GM19239 (cell line): ENCODE measurements at places on chromosomes 2 and 18.

GRCh38 chr2:71600555-71600954 is 147.2 kb downstream of the DYSF start:
- DNase-seq, result no peak

DNA sequence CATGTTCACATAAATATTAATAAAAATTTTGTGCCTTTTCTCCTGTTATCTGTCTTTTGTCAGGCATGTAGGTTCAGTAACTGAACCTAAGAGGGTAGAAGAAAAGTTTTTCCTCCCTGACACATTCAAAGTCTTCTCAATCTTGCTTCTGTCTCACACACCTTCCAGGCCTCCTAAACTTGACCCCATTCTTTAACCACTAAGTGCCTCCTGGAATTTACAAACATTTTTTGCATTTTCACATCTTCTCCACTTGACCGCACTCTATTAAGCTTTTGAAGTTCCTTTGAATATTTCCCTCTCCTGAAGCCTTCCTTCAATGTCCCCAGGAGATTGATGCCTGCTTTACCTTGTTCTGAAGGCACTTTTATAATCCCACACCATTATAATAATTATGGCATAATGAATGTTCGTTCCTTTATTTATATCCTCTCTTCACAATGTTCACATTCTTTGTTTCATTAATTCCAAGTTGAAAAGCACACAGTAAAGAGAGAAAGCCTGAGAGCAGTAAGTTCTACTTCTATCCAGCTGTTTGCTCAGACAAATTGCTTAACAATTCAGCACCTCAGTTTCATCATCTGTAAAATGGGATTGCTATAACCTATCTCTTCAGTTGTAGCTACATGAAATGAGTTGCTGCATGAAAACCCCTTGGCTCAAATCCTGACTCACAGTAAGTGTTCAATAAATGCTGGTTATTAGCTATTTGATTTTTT is 184.8 kb upstream of the KLHL29 start:
- DNase-seq, result no peak

- DNase-seq, result no peak
Observed at GRCh38 chr18:61001138-61001537, 332.1 kb upstream of the CDH20 start.

DNA sequence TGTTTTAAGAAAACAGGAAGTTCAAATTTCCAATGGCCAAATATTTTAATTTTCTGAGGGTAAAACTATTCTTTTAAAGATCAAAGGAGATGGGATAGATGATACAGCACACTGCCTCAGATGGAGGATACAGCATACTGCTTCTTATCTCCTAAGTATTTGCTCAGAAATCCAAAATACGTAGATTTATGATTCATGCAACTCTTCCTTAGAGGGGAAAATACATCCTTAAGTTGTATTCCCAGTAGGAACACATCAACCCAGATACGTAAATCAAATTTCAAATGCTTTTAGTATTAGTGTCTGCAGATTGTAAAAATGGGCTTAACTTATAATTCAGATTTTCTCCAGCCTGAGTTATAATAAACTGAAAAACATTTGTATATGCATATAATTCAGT is 235.2 kb downstream of the ZNF385B start:
- DNase-seq, result no peak

GRCh38 chr2:100676346-100676745 is 113.6 kb downstream of the PDCL3 start:
- DNase-seq, result no peak

DNA sequence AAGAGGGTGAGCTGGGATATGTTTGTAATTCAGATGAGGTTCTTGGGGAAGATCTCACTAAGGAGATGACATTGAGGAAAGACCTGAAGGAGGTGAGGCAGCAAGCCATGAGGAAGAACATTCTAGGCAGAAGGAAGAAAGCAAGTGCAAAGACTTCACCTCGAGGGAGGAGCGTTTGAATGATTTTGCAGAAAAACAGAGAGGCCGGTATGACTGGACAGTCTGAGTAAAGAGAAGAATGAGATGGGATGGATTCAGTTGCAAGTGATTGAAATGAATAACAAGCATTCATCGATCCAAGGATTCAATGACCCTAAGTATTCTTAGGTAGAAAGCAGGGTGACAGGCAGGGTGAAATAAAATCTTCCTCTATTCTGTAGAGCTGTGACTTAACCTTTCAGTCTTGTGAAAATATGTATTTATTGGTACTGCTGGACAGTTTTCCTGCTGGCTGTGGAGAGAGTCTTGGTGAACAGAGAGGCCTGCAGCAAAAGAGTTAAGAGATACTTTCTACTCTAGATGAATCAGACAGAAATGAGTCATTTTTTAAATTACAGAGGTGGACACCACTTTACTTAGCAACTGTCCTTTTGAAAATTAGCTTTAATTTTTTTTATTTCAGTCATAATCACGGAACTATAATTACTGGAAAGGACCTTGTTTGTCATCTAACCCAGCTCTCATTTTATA is 278.4 kb downstream of the LRRTM1 start:
- DNase-seq, result no peak

DNA sequence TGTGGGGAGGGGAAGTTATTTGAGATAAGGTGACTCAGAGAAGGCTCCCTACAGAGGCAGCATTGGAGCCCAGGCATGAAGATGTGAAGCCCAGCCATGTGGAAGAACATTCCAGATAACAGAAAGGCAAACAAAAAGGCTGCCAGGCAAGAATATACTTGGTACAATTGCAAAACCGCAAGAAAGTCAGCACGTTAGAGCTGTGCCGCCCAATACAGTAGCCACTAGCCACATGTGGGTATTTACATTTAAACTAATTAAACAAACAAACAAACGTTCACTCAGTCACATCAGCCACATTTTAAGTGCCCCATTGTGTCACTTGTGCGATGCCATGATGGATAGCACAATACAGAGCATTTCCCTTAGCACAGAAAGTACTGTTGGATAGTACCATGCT is 179.6 kb downstream of the SATB2 start:
- DNase-seq, result no peak

DNA sequence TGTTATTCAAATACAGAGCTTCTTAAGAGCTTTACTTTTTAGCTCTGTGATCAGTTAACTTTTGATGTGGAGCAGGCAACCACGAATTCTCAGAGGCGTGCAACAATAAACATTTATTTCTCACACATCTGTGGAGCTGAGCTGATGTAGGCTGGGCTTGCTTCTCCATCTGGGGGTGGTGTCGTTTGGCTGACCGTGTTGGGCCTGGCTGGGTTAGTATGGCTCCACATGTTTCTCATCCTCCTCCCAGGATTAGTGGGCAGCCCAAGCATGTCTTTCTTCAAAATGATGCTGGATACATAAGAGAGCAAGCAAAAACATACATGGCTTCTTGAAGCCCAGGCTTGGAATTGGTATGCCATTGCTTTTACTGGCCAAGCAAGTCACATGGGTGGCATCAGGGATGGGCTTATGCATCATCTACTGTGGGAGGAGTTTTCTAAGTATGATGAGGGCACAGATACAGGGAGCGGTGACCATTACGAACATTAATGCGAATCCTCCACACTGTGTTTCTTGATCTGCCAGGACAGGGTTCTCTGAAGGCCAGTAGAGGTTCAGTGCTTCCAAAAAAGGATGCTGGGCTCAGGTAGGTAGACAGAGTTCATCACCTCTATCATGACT is 157.0 kb upstream of the TNP1 start:
- no peak for DNase-seq

- no peak for DNase-seq
Observed at GRCh38 chr2:220783671-220784070, 788.4 kb downstream of the EPHA4 start.

GRCh38 chr2:150126143-150126740 is 361.2 kb downstream of the RND3 start:
- DNase-seq, result no peak

- no peak for DNase-seq
Observed at GRCh38 chr2:216960671-216961268, 100.9 kb upstream of the TNP1 start.

DNA sequence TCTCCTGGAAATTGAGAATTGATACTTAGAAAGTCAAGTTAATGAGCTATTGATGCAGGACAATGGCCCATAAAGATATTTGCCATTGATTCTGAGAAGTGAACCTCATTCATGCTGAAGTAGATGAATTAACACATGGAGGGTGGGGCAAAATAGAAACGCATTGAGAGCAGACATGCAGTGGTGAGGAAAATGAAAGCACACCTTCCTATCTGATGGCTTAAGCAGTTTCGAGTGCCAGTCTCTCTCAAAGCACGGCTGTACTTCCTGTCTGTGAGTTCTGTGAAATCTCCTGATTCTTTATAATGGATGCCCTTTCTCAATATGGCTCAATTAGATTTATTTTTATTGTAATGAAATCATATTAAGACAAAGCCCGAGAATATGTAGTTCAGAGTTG is 247.0 kb downstream of the TMX3 start:
- DNase-seq, result no peak

DNA sequence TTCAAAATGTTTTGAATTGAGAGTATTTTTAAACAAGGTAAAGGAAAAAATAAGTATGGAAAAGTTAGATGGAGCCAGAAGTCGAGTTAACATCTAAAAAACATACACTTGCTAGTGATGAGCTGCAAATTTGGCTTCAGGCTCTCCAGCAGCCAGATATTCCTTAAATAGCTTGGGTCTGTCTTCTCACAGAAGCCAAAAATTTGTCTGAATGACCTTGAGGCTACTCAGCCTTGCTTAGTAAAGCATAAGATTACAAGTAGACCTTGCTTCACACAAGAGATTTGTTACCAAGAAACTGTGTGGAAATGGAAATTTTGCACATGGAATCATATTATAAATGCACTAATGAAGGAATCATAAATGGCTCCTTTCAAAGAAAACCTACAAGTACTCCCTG is 40.8 kb upstream of the GRB14 start:
- no peak for DNase-seq

- DNase-seq, result no peak
Observed at GRCh38 chr2:149661844-149662243, 74.3 kb upstream of the MMADHC start.

GRCh38 chr2:110173523-110173922 is 31.3 kb downstream of the NPHP1 start:
- DNase-seq, result no peak

DNA sequence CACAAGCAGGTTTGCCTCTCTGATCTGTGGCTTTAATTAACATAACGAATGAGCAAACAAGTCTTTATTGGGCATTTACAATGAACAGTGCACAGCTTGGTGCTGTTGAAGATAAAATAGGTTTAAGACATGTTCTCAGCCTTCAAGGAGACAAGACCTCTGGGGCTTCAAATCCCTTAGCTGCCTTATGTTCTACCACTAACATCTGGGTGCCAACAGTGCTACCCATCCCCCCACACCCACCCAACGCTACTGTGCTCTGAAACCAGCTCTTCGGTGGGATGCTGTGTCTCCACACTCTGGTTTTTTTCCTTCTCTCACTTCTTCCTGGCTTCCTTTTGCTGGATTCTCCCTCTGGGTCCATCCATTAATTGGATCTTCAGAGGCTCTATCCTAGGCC is 14.1 kb upstream of the B3GNT2 start:
- DNase-seq, result no peak

- no peak for DNase-seq
Observed at GRCh38 chr2:109242210-109242653, 113.2 kb downstream of the SH3RF3 start.

DNA sequence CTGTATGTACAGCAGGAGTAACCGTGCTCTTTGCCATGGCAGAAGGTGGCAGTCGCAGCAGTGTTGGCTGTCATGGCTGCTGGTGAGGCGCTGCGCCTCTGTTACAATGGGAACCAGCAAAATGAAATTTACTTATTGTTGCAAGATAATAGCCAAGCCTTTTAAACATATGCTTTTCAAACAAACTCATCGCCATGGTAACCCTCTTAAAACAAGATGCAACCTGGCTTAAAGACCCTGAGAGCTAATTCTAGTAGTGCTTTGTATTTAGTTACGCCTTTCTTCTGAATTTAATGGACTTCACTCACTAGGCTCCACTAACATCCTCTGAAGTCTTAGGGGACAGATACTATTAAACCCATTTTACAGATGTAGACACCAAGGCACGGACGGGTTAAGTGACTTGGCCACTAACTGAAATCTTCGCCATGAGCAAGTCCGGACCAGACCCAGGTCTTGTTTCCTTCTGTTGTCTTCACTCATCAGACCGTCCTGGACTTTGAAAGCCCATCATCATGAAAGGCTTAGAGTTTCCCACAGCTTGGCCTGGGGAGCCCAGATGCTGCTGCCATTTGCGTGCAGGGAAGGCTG is 111.6 kb upstream of the ODC1 start:
- no peak for DNase-seq

DNA sequence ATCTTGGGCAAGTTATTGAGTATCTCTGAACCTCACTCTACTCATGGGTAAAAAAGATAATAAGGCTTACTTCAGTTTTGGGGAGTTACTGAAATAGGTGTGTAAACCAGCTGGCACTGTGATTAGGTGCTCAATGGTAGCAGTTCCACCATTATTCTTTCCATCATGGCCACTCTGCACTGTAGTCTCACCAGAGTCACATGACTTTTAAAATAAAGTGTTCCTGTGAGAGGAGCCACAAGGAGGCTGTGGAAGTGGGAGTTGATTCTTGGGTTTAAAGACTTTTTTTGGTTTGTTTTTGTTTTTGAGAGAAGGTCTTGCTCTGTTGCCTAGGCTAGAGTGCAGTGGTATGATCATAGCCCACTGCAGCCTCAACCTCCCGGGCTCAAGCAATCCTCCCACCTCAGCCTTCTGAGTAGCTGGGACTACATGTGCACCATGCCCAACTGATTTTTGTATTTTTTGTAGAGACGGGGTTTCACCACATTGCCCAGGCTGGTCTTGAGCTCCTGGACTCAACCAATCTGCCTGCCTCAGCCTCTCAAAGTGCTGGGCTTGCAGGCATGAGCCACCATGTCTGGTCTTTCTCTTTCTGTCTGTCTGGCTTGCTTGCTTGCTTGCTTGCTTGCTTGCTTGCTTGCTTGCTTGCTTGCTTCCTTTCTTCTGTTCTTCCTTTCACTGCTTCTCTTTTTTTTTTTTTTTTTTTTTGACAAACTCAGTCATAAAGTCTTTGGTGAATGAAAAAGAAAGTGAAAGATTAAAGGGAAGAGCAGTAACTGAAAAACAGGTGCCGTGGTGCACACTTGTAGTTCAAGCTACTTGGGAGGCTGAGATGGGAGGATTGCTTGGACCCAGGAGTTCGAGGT is 21.2 kb upstream of the ACVR1 start:
- DNase-seq, result no peak

DNA sequence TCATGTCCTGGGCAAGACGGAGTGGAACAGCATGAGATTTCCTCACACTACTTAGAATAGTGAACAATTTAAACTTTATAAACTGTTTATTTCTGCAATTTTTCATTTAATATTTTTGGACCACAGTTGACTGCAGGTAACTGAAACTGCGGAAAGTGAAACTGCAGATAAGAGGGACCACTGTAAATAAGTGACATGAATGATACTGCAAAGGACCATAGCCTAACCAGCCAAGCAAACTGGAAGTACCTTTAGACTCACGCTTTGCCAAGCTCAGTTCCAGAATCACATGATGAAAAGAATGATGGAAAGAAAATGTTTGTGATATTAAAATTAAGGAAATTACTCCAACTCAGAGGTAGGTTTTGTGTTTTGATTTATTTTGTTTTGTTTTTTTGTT is 94.6 kb upstream of the ITGA4 start:
- DNase-seq, result no peak

DNA sequence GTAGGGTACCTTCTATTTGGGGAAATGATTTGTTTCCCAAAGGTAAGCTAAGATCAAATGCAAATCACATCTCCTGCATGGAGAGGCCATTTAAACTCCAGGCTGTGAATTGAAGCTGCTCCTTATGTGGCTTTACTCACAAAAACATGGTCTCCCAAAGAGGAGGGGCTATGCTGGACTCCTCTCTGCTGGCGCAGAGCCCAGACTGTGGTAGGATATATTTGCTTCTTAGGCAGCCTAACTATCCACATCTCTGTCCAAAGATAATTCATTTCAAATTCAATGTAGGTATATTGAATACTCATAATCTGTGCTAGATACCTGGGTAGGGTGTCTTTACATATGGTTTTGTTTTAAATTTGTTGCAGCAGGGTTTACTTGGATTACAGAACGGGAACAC is 358.5 kb downstream of the ALK start:
- no peak for DNase-seq
